ENCODE measurements at places on chromosomes 5 and 9.

DNA sequence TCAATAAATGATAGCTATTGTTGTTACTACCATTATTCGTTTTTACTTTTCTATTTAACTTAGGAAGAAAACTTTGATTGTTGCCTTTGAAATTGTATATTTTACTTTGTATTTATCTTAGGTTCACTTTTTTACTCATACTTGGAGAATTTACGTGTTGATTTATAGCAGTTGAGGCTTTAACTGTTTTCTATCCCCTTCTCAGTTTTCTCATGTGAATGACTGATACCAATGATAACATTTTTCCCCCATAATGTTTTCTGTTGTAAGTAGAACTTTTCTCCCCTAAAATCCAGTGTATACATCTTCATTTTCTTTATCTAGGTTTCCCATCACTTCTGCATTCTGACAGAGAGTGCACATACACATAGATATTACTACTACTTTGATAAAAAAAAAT lies 54.4 kb downstream of the FSD1L start:
- no peak for DNase-seq

GRCh38 chr5:77628840-77629508 lies 9.5 kb downstream of the OTP start:
- DNase-seq: no peak

DNA sequence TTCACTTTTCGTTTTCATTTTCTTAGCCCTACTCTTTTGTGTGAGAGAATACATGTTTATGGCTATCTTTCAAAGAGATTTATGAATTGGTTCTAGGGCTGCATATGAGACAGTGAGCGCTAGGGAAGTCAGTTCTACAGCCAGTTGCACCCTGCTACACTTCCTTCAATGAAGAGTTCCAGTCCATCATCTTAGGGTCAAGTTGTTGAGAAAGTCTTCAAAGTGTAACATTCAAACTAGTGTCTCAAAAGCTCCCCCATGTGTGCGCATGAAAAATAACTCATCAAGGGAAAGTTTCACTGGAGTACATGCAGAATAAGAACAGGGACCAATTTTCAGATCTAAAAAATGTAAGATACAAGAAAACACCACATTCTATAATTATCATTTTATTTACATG lies 317.2 kb downstream of the DEPDC1B start:
- peak; percentile 0 for DNase-seq

- no peak for DNase-seq
Measured at GRCh38 chr5:147911427-147911826, 5.1 kb upstream of the C5orf46 start.

GRCh38 chr5:77981820-77982219 lies 205.7 kb upstream of the TBCA start:
- DNase-seq: no peak

DNA sequence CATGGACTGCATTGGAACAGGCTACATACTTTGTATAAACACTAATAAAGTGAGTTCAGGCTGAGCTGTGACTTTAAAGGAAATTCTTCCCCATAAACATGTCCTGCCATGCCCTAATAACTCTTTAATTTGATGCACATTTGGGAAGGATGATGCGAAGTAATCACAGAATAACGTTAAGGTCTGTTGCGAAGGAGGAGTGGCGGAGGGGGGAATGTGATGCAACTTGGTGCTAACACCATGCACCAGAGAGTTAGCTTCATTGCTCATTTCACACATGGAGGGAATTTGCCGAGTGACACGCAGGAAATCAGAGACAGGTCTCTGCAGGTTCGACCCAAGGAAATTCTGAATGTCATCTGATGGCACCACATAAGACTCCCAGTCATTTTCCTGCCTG lies 32.9 kb downstream of the SLIT3 start:
- DNase-seq: no peak

- no peak for DNase-seq
Measured at GRCh38 chr9:88732128-88732527, 197.2 kb downstream of the NXNL2 start.

DNA sequence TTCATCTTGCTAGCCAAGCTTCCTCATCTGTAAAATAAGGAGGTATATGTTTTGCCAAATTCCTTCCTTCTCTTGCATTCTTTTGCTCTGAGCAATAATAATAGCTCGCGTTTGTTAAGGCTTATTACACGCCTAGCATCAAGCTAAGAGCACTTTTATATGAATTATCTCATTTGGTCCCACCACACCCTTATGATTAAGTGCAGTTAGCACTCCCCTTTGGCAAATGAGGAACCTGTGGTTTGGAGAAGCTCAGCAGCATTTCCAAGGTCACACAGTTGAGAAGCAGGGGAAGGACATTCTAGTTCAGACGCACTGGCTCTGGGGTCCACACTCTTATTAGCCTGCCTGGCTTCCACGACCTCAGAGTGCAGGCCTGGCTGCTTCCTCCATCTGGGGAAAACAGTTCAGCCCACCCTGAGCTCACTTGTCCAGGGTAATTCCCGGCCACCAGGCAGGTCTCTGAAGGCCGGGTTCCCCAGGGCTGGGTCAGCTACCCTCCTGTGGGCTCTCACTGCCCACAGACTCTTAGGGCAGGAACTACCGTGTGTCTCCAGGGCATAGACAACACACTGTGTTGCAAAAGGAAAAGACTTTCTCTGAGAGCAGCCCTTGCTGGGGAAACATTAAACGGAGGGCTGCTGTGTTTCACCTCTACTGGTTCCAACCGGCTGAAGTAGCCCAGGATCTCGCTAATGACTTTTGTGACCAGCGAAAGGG lies 9.9 kb upstream of the FBP1 start:
- DNase-seq: no peak

- DNase-seq: no peak
Measured at GRCh38 chr9:87327575-87328125, 170.0 kb upstream of the DAPK1 start.

GRCh38 chr5:148798786-148799185 lies 27.6 kb upstream of the ADRB2 start:
- DNase-seq: no peak

- DNase-seq: no peak
Measured at GRCh38 chr5:102241809-102242421, 54.2 kb downstream of the SLCO4C1 start.

GRCh38 chr9:13083963-13084528 lies 195.4 kb downstream of the MPDZ start:
- DNase-seq: no peak

DNA sequence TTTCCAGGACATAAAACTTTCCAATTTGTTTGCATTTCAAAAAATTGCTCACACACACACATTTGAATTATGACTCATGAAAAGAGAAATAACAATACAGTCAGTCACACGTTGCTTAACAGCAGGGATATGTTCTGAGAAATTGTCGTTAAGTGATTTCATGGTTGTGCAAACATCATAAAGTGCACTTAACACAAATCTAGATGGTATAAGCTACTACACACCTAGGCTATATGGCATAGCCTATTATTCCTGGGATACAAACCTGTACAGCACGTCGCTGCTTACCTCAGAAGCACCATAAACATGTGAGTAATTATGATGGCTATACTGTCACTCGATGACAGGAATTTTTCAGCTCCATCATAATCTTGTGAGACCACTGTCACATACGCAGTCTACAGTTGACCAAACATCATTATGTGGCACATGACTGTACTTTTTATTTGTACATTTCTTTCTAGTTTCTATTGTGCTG lies 378.2 kb downstream of the ACTL7B start:
- DNase-seq: no peak

DNA sequence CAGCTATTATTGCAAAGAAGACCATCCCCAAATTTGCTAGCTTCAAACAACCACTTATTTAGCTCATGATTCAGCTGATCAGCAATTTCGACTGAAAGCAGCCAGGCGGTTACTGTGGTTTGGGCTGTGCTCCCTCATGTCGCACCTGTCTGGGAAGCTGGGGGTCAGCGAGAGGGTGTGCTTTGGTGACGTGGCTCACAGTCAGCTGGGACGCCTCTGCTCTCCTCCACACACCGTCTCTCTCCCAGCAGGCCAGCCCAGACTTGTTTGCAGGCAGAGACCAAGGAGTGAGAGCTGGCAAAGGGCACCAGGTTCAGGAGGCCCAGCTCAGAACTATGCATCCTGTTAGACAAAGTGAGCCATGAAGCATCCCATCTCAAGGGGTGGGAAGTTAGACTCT lies 140.9 kb downstream of the SYK start:
- no peak for DNase-seq
